ENCODE measurements at places on chromosomes 12 and 14. TPM values are rescaled to one million over a fixed set of nuclear protein-coding genes. Genes with fewer than 3 reads are reported as not detected.

DNA sequence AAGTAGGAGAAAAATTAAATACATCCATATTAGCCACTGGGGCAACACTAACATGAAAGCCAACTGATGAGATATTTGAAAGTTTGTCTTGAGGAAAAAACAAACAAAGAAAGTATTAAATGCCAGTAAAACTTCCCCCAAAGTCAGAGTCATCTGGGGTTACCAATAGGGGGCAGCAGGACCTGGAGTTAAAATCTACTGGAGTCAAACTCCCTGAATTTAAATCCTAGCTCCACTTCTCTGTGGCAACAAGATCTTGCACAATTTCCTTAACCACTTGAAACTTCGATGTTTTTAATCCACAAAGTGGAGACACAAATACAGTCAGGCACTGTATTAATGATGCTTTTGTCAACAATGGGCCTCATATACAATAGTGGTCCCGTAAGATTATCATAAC, 14.4 kb downstream of the PLEKHG7 start:
- no peak for DNase-seq

- DNase-seq, result no peak
These were observed 1.2 kb downstream of the GALNT4 start for GRCh38 chr12:89523393-89523792.

DNA sequence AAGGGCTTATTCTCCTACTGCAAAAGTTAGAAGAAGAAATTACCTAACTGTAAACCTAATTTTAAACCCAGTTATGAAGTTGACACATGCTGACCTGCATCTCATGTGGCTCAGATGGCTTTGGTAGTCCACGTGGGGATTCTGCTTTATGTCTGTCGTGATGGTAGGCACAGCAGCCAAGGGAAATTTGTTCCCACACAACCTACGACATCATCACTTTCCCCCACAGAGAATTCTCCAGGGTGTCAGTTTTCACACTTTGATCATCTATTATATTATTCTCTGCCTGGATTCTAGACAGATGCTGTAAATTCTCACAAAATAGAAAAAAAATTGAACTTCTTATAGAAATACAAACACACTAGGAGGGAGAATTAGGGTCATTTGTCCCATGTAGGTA, 70.6 kb downstream of the PTHLH start:
- DNase-seq, result no peak

DNA sequence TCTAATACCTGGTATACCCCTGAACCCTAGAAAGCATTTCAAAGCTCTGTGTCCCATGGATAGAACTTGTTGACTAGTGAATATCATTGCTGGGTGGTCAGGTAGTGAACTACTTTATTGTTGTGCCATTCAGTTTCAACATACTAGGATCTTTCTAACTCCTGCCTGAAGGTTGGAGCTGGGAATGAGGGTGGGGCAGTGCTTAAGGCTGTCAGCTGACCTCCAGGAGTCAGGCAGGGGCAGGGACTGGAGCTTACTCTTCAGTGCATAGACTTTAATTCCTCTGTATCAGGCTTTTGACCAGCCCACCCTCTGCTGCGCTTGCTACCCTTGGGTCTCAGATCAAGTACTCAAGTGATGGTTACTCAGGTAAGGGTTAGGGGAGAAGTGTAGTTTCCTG, 102.6 kb upstream of the RFX4 start:
- DNase-seq, result no peak

- no peak for DNase-seq
These were observed 9.2 kb downstream of the PTGES3 start for GRCh38 chr12:56678852-56679251.

DNA sequence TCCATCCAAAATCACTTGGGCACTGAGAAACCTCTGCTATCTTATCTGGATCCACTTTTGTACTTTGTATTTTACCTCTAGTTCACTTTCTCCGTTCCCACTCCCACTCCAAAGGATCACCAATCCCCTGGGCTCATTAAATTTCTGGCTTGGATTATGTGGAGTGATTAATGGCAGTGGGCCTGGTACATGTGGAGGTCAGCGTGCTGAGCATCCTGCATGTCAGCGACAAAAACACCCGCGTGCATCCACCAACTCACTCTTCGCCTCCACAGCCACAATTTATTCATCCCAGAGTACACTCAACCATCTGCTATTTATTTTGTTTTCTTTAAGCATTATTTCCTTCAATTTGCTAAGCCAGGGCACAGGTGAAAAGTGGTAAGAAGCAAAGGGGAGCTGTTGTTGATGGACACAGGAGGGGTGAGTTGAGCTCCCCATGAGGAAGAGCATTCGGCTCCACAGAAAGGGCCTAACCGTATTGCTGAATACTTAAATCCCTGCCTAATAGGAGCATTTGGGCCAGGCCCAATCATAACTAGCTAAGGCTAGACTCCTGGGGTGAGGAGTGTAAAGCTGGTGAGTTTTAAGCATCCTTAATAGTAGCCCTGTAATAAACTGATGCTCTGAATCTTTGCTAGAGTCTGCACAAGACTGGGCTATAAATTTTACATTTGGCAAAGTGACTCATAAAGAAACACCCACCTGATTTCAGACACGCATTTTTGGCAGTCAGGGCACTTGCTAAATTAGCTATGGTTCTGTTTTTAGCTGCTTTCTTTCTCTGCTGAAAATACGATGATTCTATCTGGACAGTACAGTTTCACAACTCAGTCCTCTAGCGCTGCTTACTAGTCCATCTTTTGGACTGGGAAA, 137.8 kb downstream of the SLC25A21 start:
- peak; percentile 26 for DNase-seq

GRCh38 chr14:24674204-24674970, 40.4 kb upstream of the GZMB start:
- DNase-seq, result no peak

DNA sequence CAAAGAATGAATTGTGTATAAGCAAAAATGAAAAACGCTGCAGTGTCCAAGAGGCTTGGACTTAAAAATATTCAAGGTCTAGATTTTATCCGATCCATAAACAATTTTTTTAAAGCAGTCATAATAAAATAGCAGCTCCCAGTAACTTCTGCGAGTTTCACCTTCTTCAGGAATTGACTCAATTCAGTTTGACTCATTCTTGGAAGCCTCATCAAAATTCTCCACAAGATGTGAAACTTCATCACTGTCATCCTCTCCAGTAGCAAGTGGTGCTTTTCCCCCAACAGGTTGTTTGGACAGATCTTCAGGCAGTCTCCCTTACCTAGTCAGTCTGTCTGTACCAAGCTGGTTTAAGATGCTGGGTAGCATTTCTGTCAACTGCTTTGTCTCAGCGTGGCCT, 93.5 kb upstream of the FOXG1 start:
- no peak for DNase-seq

- no peak for DNase-seq
These were observed 83.0 kb upstream of the PIWIL1 start for GRCh38 chr12:130254461-130255276.

DNA sequence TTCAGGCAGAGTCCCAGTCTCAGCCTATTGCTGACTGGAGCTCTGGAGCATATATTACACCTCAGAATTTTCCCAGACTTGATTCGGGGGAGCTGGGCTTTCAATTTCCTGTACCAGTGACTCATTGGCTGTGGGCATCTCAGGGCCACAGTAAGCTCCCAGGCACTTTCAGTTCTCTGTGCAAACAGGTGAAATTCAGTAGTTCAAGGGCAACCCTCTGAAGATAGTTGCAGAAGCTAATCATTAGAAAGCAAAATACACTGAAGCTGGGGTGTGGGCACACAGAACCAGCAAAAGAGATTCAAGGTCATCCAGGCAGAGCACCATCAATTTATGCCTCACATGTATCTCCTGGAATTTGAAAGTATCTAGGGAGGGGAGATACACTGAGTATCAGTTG, 8.1 kb upstream of the NIN start:
- no peak for DNase-seq

DNA sequence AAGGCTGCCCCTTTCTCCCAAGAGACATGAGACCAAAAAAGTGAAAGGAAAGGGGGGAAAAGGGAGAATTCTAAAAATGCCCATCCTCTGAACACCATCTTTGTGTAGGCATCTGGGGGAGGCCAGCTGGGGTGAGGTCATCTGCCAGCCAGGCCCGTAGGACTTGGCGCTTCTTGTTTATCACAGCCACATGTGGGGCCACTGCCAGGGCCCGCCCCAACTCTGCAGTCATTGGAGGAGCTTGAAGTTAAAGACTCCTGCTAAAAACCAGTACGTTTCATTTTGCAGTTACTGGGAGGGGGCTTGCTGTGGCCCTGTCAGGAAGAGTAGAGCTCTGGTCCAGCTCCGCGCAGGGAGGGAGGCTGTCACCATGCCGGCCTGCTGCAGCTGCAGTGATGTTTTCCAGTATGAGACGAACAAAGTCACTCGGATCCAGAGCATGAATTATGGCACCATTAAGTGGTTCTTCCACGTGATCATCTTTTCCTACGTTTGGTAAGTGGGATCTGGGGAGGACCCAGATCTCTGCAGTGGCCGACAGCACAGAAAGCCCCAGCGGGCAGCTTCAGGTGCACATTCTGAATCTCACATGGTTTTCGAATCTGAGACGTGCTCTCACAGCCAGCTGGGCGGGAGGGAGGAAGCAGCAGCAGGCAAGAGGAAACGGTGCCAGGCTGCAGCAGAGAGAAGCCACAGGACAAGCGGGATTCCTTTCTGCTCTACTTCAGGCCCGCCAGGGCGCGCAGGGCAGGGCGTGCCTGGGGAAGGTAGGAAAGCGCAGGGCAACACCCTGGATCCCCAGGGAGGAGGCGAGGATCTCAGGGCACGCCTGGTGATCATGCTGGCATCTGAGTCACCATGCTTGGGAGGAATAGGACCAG, at the start of gene P2RX7:
Gene P2RX7 (plus strand): TSS at position 276 of the 881 bp plus-strand sequence. CDS start 95 bp downstream, at position 371.
- DNase-seq, result peak; percentile 47

DNA sequence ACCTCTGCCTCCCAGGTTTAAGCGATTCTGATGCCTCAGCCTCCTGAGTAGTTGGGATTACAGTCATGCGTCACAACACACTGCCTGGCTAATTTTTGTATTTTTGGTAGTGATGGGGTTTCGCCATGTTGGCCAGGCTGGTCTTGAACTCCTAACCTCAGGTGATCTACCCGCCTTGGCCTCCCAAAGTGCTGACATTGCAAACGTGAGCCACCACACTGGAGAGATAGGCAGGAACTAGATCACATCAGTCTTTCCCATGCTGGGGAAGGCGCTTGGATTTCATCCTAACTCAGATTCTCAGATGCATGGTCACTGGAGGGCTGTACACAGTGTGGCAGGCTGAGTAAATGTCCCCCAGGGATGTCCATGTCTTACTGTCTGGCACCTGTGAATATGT, 18.0 kb upstream of the ORAI1 start:
- no peak for DNase-seq

- peak; percentile 53 for DNase-seq
These were observed 6.2 kb upstream of the DIO3 start for GRCh38 chr14:101554991-101555668.

- DNase-seq, result peak; percentile 74
These were observed 8.0 kb downstream of the ASPG start for GRCh38 chr14:104093366-104094055.

- DNase-seq, result peak; percentile 18
These were observed 22.7 kb downstream of the CMKLR1 start for GRCh38 chr12:108316176-108317086.

GRCh38 chr14:64731141-64731581, 26.9 kb downstream of the PLEKHG3 start:
- DNase-seq, result no peak

Gene CLEC12A
- polyA plus RNA-seq, result 1.3 TPM

Gene LTBR
- 77.8 TPM for polyA plus RNA-seq

Gene CLECL1
- polyA plus RNA-seq, result not detected

Gene TMCC3
- polyA plus RNA-seq, result 6.7 TPM

Gene MYH6
- 0.13 TPM for polyA plus RNA-seq

Gene C12orf50
- not detected for polyA plus RNA-seq

Gene GRIP1
- polyA plus RNA-seq, result 3.9 TPM
